ENCODE measurements at places on chromosomes 12 and 14. TPM values are rescaled to one million over a fixed set of nuclear protein-coding genes. Genes with fewer than 3 reads are reported as not detected.

CCND2 gene
- total RNA-seq: 502 TPM

GRCh38 chr12:113591480-113591974 lies 119.9 kb upstream of the LHX5 start:
- H3K4me1 ChIP-seq: no peaks in the 10 kb centered on the region
- peaks cover 41% of the 10 kb centered on the region for H3K27me3 ChIP-seq

- H3K27ac ChIP-seq: no peak overlapping the region
- no peaks in the 10 kb centered on the region for H3K4me1 ChIP-seq
- no peak for DNase-seq
- H3K27me3 ChIP-seq: no peaks in the 10 kb centered on the region
Measured at GRCh38 chr12:82904219-82904790, 217.6 kb downstream of the TMTC2 start.

RBM23 gene
- 69.5 TPM for total RNA-seq

DNA sequence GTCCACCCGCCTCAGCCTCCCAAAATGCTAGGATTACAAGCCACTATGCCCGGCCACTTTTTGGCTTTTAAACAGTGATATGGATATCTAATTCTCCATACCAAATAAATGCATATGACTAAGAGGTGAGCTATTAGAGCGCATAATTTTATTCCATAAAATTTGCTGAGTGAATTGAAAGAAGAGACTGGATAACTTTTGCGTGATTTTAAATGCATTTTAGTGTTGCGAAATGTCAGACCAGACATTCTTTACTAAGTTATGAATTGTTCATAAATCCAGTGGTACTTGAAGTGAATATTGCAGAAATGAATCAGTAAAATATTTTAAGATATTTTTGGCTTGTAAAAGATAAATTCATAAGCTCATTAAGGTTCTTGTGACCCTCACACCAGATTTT lies 50.9 kb upstream of the DIP2B start:
- peaks cover 1% of the 10 kb centered on the region for H3K36me3 ChIP-seq
- H3K4me1 ChIP-seq: no peaks in the 10 kb centered on the region
- H3K27me3 ChIP-seq: no peaks in the 10 kb centered on the region
- no peak overlapping the region for H3K4me3 ChIP-seq
- H3K27ac ChIP-seq: no peak overlapping the region

GRCh38 chr12:82383930-82384552 lies 25.7 kb downstream of the METTL25 start:
- DNase-seq: no peak
- H3K4me3 ChIP-seq: no peak overlapping the region
- no peak overlapping the region for H3K27ac ChIP-seq
- no peaks in the 10 kb centered on the region for H3K4me1 ChIP-seq

DNA sequence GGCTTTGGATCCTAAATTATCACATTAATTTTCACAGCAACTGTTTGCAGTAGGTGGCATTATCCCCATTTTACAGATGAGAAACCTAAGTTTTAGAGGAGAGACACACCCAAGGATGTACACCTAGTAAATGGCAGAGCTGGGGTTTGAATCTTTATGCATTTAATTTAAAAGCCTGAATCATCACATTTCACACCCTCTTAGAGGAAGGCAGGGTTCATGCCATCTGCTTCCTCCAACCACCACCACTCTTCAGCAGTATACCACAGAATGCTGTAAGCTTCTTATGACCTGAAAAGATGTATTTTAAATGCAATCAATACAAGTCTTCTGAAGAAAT lies 90.3 kb downstream of the CRADD start:
- no peak for DNase-seq
- peaks cover 2% of the 10 kb centered on the region for H3K36me3 ChIP-seq
- H3K27me3 ChIP-seq: no peaks in the 10 kb centered on the region
- H3K27ac ChIP-seq: peak overlapping the region; percentile 0

DNA sequence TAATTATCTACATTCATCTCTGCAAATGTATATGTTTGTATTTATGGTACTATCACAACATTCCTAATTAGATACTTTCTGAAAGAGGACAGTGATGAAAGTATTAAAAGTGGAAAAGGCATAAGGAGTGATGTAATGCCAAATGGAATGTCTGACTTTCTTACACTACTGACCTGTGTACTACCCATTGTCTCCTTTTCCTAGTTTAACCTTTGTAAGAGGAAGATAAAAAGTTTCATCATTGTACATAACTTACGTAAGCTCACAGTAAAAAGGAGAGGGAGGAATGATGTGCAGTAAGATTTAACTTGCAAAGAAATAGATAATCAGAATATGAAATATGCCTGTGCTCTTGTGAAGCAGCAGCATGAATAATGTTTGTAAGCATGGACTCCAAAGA lies 55.9 kb downstream of the SOX5 start:
- no peak for DNase-seq
- H3K36me3 ChIP-seq: no peaks in the 10 kb centered on the region
- no peaks in the 10 kb centered on the region for H3K27me3 ChIP-seq
- H3K27ac ChIP-seq: no peak overlapping the region

NPAS3 gene
- not detected for total RNA-seq

DNA sequence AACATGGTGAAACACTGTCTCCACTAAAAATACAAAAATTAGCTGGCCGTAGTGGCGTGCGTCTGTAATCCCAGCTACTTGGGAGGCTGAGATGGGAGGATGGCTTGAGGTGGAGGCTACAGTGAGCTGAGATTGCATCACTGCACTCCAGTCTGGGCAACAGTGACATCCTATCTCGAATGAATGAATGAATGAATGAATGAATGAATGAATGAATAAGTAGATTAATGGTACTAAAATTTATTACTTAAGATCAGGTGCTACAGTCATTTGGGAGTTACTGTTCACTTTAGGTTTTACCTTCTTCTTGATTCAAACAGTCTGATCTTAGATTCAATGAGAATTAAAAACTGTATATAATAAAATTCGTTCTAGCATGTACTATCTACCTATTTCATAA lies 31.6 kb upstream of the WDR89 start:
- H3K4me1 ChIP-seq: no peaks in the 10 kb centered on the region
- DNase-seq: no peak
- H3K4me3 ChIP-seq: no peak overlapping the region
- peaks cover 1% of the 10 kb centered on the region for H3K36me3 ChIP-seq
- H3K27me3 ChIP-seq: no peaks in the 10 kb centered on the region

DNA sequence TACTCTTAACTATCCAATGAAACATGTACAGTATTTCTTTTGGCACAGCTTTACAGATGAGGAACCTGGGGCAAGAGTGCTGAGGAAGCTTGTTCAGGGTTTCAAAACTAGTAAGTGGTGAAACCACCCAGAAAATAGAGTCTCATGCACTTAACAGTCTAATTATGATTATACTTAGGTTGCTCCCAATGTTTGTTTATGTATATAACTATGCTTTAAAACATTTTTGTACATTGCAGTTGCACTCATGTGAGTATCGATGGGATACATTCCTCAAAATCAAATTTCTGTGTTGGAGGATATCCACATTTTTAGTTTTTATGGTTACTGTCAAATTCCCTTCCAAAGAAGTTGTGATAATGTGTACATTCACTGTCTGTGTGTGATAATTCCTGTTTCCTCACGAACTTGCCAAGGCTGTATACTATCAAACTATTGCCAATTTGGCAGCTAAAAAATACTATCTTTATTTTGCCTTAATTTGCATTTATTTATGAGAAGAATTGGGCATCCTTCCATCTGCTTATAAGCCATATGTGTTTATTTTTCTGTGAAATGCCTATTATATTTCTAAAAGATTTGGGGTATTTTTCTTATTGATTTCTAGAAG lies 143.9 kb upstream of the SSTR1 start:
- no peak overlapping the region for H3K4me3 ChIP-seq
- no peaks in the 10 kb centered on the region for H3K27me3 ChIP-seq
- H3K4me1 ChIP-seq: peaks cover 21% of the 10 kb centered on the region
- H3K27ac ChIP-seq: peak overlapping the region; percentile 28

GRCh38 chr12:39779768-39780340 lies 160.3 kb upstream of the ABCD2 start:
- no peaks in the 10 kb centered on the region for H3K4me1 ChIP-seq
- DNase-seq: no peak
- no peak overlapping the region for H3K27ac ChIP-seq
- no peaks in the 10 kb centered on the region for H3K27me3 ChIP-seq

DYRK4 gene
- total RNA-seq: 55.6 TPM

CLEC4C gene
- total RNA-seq: not detected

ADCY4 gene
- total RNA-seq: 6.9 TPM

- peaks cover 2% of the 10 kb centered on the region for H3K36me3 ChIP-seq
- H3K4me1 ChIP-seq: peaks cover 32% of the 10 kb centered on the region
- peak within 1 kb of the TSS; percentile 69 for H3K27ac ChIP-seq
- peaks cover 26% of the 10 kb centered on the region for H3K27me3 ChIP-seq
Measured at GRCh38 chr14:24339284-24340151, at the start of gene RIPK3. Gene RIPK3 (minus strand): TSS chr14:24339991. CDS start chr14:24339826, 165 bp downstream.

PRKAB1 gene
- total RNA-seq: 52.3 TPM

DNA sequence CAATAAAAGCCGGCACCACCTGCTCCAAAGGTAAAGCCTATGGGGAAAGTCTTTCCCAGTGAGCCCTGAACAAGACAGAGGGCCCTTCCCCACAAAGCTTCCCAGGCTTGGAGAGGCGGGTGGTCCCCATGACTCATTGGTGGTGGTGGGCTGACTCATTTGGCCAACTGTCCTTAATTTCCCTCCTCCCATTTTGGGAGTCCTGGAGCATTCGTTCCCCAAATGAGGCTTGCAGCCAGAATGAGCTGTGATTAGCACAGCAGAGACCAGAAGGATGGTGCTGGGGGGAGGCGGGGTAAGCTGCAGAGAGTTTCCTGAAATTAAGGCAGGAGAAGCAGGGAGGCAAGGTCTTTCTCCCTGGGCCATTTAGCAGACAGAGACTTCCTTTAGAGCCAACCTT lies 241.7 kb downstream of the DPF3 start:
- no peak overlapping the region for H3K4me3 ChIP-seq
- H3K27ac ChIP-seq: no peak overlapping the region
- H3K36me3 ChIP-seq: no peaks in the 10 kb centered on the region
- no peak for DNase-seq
- peaks cover 8% of the 10 kb centered on the region for H3K27me3 ChIP-seq

NDUFB1 gene
- 76.1 TPM for total RNA-seq

LUM gene
- total RNA-seq: not detected

RASSF8 gene
- total RNA-seq: 1.3 TPM

DNA sequence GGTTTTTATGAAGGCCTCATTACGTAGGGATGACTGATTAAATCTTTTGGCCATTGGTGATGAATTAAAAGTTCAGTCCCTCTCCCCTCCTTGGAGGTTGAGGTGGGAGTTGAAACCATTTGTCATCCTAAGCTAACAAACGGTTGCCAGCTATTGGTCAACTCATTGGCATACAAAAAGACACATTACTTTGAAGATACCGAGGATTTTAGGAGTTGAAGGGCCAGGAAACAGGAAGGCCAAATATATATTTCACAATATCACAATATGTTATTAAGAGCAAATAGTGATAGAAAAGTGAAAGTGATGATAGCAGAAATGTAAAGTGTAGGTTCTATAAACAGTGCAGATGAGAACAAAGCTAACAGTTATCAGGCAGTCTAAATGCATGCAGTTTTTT lies 24.4 kb downstream of the RCOR1 start:
- peaks cover 2% of the 10 kb centered on the region for H3K36me3 ChIP-seq
- no peak for DNase-seq
- H3K27ac ChIP-seq: no peak overlapping the region
- no peaks in the 10 kb centered on the region for H3K27me3 ChIP-seq
- H3K4me1 ChIP-seq: peaks cover 41% of the 10 kb centered on the region

DNA sequence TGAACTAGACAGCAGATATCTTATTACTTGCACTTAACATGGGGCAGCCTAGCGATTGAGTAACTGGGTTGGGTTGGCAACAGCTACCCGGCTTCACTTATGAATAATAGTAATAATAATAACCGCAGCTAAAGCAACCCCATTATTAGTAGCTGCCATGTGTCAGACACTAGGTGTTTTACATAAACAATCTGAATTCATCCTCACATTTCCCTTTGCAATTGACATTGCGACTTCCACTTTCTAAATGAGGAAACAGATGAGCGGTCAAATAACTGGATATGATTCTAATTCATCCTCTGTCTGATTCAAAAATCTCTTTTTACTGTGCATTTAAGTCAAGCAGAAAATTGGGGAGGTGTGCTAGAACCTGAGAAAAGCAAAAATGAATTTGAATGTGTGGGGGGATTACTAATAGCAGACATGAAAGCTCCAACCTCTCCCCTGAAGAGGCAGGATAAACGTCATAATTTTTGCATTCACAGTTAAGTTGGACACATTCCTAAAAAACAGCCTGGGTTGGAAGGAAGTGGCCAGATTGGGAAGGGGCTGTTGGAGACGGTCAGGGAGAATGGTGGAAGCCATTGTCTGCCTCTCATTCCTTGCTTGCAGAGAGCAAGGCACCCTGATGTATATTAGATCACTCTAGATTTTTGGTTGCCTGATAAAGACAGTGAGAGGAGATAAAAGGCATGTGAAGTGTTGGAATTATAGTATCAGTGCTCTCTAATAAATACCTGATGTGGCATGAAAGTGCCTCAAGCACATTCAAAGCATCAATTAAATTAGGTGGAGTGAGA lies 13.1 kb downstream of the EMP1 start:
- peaks cover 55% of the 10 kb centered on the region for H3K4me1 ChIP-seq
- no peaks in the 10 kb centered on the region for H3K27me3 ChIP-seq

GRCh38 chr12:107233551-107233950 lies 140.2 kb upstream of the CRY1 start:
- no peaks in the 10 kb centered on the region for H3K27me3 ChIP-seq
- H3K36me3 ChIP-seq: no peaks in the 10 kb centered on the region
- H3K4me3 ChIP-seq: no peak overlapping the region
- H3K4me1 ChIP-seq: peaks cover 15% of the 10 kb centered on the region

ACSM4 gene
- total RNA-seq: not detected

- peak overlapping the region; percentile 88 for H3K4me3 ChIP-seq
- no peaks in the 10 kb centered on the region for H3K27me3 ChIP-seq
- H3K36me3 ChIP-seq: peaks cover 11% of the 10 kb centered on the region
- H3K4me1 ChIP-seq: peaks cover 50% of the 10 kb centered on the region
- DNase-seq: peak; percentile 27
Measured at GRCh38 chr12:132827763-132828703, 636 bp downstream of the GOLGA3 start.

DNA sequence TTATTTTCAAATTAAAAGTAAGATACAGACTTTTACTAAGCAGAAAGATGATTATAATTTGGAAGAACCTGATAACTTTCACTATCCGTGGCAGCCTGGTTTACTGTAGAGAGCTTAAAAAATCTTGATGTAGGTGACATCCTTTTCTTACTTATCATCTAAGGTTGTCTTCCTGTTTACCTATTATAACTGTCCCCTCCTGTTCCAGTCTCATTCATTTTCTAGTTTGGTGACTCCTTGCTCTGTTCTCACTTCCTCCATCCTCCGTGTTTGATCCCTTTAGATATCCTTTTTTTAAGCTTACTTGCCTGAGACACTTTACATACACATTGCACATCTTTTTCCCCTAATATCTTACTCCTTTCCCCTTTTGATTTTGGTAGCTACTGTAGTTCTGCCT lies 27.5 kb downstream of the CCDC91 start:
- no peak overlapping the region for H3K27ac ChIP-seq
- DNase-seq: no peak
- H3K27me3 ChIP-seq: peaks cover 6% of the 10 kb centered on the region
- H3K36me3 ChIP-seq: peaks cover 3% of the 10 kb centered on the region
- no peak overlapping the region for H3K4me3 ChIP-seq
- H3K4me1 ChIP-seq: peaks cover 43% of the 10 kb centered on the region

FGF6 gene
- not detected for total RNA-seq

PPP1R3E gene
- 30.2 TPM for total RNA-seq

HOTAIR gene
- not detected for total RNA-seq

GRCh38 chr14:50237427-50237826 lies 6.0 kb upstream of the SOS2 start:
- no peaks in the 10 kb centered on the region for H3K27me3 ChIP-seq
- H3K4me1 ChIP-seq: peaks cover 18% of the 10 kb centered on the region
- H3K36me3 ChIP-seq: peaks cover 14% of the 10 kb centered on the region
- H3K4me3 ChIP-seq: no peak overlapping the region
- DNase-seq: no peak

RTL1 gene
- total RNA-seq: not detected

Measured in activated T-cell treated with anti-CD3 and anti-CD28 coated beads, Interleukin-2, amount 50 U/mL, for 72 hours (primary cell).